ENCODE measurements at places on chromosomes 7 and 10. TPM values are rescaled to one million over a fixed set of nuclear protein-coding genes. Genes with fewer than 3 reads are reported as not detected.

Gene HMX2
- total RNA-seq = not detected

Gene OR6V1
- total RNA-seq = not detected

Gene TSPAN33
- total RNA-seq = 0.12 TPM

Gene CLRN3
- not detected for total RNA-seq

Gene RALA
- total RNA-seq = 65.2 TPM

Gene GPR15LG
- total RNA-seq = not detected

Gene RNF133
- total RNA-seq = 0.23 TPM

Gene NCAPG2
- 10.2 TPM for total RNA-seq

Gene SPDYE16
- 0.12 TPM for total RNA-seq

Gene HECW1
- not detected for total RNA-seq

Gene NUTM2E
- total RNA-seq = not detected

Gene RTKN2
- 0.23 TPM for total RNA-seq

Gene PPP1R17
- total RNA-seq = not detected

Gene ADD3
- 453 TPM for total RNA-seq

Gene GFRA1
- 0.35 TPM for total RNA-seq

Gene C10orf71
- not detected for total RNA-seq

Gene DRGX
- not detected for total RNA-seq

Gene CLCN1
- not detected for total RNA-seq

Gene ASZ1
- total RNA-seq = not detected

Gene EPHA1
- total RNA-seq = not detected

Gene FAM24A
- not detected for total RNA-seq

Gene ADAMTS14
- 1.5 TPM for total RNA-seq

Gene TMEM270
- not detected for total RNA-seq

Gene HYAL4
- total RNA-seq = not detected

Gene PSD
- total RNA-seq = 4.8 TPM

Gene SLC13A1
- total RNA-seq = not detected

Gene RADIL
- total RNA-seq = 0.38 TPM

Gene CTAGE15
- total RNA-seq = not detected

Gene GDF2
- not detected for total RNA-seq

Gene TEX36
- not detected for total RNA-seq

Gene RET
- not detected for total RNA-seq

Gene KNDC1
- 1.6 TPM for total RNA-seq

Gene PILRB
- 3.4 TPM for total RNA-seq

Gene PILRA
- total RNA-seq = 0.82 TPM

Gene PALD1
- 1.1 TPM for total RNA-seq

Gene SLC39A12
- not detected for total RNA-seq

Gene MKX
- total RNA-seq = 0.08 TPM

Gene PODXL
- 2.6 TPM for total RNA-seq

Gene OPN4
- not detected for total RNA-seq

Gene RBP3
- under 0.01 TPM for total RNA-seq

Gene RGS10
- total RNA-seq = 20.0 TPM

Gene YWHAG
- total RNA-seq = 62.2 TPM

Gene HKDC1
- 0.35 TPM for total RNA-seq

Gene ADAM12
- total RNA-seq = 56.4 TPM
